Astrocyte of the spinal cord (primary cell): ENCODE measurements at places on chromosomes 4 and X.

DNA sequence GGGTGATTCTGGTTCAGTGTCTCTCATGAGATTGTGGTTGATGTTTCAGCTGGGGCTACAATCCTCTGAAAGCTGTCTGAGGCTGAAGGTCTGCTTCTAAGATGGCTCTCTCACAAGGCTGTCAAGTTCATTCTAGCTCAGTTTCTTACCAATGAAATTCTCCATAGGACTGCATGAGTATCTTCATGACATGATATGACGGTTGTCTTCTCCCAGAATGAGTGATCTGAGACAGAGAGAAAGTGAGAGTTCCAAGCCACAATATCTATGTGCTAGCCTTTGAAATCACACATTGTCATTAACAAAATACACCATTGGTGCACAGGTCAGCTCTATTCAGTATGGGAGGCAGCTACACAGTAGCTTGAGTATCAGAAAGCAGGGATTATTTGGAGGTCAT is 27.3 kb downstream of the PITX2 start:
- DNase-seq = no peak

- DNase-seq = no peak
Observed at GRCh38 chr4:67394879-67395278, 150.4 kb downstream of the CENPC start.

GRCh38 chr4:1711571-1712215 is 426 bp downstream of the SLBP start:
- DNase-seq = peak; percentile 44

DNA sequence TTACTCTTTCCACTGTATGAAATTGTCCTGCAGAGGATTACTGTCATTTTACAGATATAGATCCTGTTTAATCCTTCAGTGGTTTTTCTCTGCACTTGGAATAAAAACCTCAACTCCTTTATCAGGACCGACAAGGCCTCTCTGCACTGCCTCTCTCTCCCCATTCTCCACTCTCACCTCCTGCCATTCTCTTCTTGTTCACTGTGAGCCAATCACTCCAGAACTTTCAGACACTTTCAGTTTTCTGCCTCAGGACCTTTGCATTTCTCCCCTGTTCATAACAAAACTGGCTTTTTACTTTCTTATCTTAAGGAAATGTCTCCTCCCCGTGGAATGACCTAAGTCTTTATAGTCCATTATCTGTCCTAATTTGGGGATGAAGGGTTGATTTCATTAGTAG is 137.3 kb downstream of the ELOVL6 start:
- DNase-seq = no peak

GRCh38 chr4:153603258-153603657 is 80.8 kb upstream of the TLR2 start:
- DNase-seq = no peak
